ENCODE measurements at places on chromosomes 11 and 22. TPM values are rescaled to one million over a fixed set of nuclear protein-coding genes. Genes with fewer than 3 reads are reported as not detected.

DNA sequence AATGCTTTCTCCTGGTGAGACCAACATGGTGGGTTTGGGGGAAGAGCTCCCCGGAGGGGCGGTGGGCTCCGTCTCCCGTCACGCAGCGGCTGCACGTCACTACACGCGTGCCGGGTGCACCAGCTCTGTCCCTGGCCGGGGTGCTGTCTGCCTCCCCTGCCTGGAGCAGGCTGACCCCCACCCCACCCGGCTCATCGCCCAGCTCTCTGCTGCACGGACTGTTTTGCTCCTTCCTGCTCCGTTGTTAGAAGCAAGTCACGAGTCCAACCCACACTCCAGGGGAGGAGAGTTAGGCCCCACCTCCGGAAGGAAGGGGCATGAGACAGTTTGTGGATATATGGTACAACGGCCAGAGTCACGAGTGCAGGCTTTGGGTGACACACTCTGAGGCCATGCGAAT lies 364.9 kb downstream of the BRD1 start:
- peak; percentile 64 for DNase-seq

Gene ANO9
- 36.9 TPM for total RNA-seq

DNA sequence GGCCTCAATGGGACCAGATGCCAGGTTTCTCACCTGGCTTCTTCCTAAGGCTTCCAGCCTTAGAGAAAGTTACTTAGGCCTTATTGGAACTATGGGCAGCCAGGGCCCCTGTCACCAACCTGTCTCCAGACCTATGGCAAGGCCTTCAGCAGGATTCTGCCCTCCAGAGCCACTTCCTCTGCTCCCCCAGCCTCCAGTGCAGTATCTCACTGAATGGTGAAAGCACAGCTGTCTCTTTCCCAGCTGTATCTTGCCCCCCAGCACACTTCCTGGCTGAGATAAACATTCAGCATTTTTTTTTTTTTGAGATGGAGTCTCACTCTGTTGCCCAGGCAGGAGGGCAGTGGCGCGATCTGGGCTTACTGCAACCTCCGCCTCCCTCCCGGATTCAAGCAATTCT lies 1.5 kb downstream of the SLC2A11 start:
- no peak for DNase-seq

- no peak for DNase-seq
These were observed 21.7 kb downstream of the KIRREL3 start for GRCh38 chr11:126978911-126979310.

GRCh38 chr11:63892228-63892627 lies 24.7 kb downstream of the RCOR2 start:
- no peak for DNase-seq

Gene C22orf42
- total RNA-seq: not detected

Gene FOLH1
- total RNA-seq: not detected

Gene PDGFD
- not detected for total RNA-seq

Gene SLC22A9
- total RNA-seq: not detected

Gene C11orf16
- total RNA-seq: not detected

GRCh38 chr11:25587496-25587895 lies 744.4 kb upstream of the ANO3 start:
- no peak for DNase-seq

GRCh38 chr22:35317680-35318290 lies 18.1 kb downstream of the TOM1 start:
- no peak for DNase-seq
